Mammary epithelial cell (primary cell): ENCODE measurements at places on chromosomes 7 and 10. TPM values are rescaled to one million over a fixed set of nuclear protein-coding genes. Genes with fewer than 3 reads are reported as not detected.

PIP gene
- total RNA-seq, result not detected

DPP6 gene
- total RNA-seq, result not detected

HOXA13 gene
- total RNA-seq, result not detected in 2 replicates

TMEM270 gene
- total RNA-seq, result not detected in 2 replicates

CNNM1 gene
- total RNA-seq, result 2.0 TPM

BMPR1A gene
- total RNA-seq, result 21.4 and 29.8 TPM in 2 replicates

ELFN1 gene
- 0.83 TPM for total RNA-seq
